GM23338 (cell line): ENCODE measurements at places on chromosomes 5 and 9.
A peak's percentile ranks its signal among the peaks of the same experiment; 100 is the strongest.

DNA sequence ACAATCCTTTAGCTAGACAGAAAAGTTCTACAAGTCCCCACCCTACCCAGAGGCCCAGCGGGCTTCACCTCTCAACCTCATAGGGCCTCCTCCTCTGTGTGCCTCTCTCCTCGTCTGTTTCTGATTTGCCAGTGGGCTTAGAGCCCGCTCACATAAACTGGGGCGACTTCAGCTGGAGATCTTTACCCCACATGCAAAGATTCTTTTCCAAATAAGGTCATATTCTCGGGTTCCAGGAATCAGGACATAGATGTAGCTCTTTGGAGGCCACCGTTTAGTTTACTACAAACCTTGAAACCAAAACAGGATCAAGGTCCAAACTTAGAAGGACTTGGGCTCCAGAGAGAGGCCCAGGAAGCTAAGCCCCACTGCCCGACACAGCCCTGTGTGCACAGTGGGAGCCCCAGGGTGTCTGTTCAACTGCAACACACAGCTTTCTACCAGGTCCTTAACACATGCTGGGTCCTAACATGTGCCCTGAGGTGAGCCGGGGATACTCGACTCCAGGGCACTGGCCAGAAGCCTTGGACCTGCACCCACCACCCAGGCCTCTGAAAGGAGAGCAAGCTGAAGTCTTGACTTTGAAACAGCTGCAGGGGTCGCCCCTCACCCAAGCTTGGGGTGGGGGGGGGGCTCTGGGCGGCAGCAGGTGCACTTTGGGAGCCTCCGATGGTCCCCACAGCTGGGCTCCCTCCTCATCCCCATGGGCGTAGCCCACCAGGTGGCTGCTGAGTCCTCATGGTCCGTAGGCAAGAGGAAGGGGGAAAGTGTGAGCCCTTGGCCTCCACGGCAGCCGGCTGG, 26.8 kb upstream of the SLC12A7 start:
- DNase-seq: no peak

- DNase-seq: no peak
Observed at GRCh38 chr9:37417857-37418618, 4.5 kb upstream of the GRHPR start.

DNA sequence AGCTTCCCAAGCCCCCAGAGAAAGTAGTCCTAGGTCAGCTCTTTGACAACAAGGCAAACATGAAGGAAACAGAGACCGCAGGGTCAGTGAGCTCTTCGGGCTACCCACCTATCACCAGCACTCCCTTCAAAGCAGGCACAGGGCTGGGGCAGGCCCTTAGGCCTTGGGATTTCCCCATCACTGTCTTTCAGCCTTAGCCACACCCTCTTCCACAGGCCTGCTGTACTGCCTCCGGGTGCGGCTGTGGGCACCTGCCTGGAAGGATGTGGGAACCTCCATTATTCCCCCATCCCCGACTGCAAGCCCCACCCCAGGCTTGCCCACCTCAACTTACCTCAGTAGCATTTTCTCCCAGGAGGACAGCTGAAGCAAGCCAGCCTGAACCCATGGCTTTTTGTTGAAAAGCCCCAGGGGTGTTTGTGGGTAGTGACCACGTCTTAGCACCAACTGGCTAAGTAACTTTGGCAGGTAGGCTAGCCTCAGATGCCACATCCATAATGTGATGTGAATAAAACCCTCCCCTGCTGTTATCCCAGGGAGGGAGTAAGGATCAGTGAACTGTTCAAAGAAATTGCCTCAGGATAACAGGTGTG, 100.2 kb downstream of the PIK3R1 start:
- DNase-seq: no peak

- DNase-seq: peak; percentile 44
Observed at GRCh38 chr9:117405950-117406705, 8.7 kb downstream of the ASTN2 start.

- no peak for DNase-seq
Observed at GRCh38 chr5:1199649-1200494, 1.5 kb upstream of the SLC6A19 start.

DNA sequence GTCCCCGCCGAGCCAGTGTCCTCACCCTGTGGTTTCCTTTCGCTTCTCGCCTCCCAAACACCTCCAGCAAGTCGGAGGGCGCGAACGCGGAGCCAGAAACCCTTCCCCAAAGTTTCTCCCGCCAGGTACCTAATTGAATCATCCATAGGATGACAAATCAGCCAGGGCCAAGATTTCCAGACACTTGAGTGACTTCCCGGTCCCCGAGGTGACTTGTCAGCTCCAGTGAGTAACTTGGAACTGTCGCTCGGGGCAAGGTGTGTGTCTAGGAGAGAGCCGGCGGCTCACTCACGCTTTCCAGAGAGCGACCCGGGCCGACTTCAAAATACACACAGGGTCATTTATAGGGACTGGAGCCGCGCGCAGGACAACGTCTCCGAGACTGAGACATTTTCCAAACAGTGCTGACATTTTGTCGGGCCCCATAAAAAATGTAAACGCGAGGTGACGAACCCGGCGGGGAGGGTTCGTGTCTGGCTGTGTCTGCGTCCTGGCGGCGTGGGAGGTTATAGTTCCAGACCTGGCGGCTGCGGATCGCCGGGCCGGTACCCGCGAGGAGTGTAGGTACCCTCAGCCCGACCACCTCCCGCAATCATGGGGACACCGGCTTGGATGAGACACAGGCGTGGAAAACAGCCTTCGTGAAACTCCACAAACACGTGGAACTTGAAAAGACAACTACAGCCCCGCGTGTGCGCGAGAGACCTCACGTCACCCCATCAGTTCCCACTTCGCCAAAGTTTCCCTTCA, 1.4 kb downstream of the GLIS3 start:
- peak; percentile 51 for DNase-seq

DNA sequence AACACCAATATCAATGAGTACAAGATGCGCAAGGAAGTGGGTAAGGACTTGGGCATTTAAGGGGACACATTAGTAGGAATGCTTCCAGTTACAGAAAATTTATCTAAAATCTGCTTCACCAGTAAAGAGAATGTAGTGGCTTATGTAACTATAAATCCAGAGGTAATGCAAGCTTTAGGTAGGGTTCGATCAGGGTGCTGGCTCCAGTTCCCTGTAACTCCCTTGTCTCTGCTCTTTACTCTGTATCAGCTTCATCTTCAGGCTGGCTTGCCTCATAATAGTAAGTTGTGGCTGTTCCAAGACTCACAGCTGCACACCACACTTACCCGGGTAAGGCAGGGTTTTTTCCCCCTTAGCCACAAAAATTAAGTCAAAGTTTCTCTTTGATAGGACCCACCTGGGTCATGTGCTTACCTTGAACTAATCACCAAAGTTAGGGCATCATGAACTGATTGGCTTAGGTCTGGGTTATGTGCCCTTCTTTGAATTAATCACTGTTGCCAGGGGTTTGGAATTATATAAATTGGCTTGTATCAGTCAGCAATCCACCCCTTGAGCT, 35.5 kb downstream of the ARHGEF37 start:
- no peak for DNase-seq
